ENCODE measurements at places on chromosomes 11 and 22.

- no peak for DNase-seq
Measured at GRCh38 chr22:36182857-36183256, 18.8 kb downstream of the APOL4 start.

DNA sequence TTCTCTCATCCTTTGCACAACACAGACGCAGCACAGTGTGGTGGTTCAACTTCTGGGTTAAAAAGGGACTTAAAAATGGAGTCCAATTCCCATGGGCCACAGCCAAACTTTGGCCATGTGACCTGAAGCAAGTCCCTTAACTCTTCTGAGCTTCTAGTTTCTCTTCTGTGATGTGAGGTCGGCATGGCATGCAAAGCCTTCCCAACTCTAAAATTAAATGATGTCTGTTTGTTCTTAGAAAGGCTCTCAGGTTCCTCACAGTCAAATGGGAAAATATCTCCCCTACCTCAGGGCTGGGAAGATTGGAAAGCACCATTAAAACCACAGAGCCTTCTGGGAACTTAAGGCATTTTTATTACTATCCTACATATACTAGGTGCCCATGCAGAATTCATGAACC is 38.8 kb downstream of the LGR4 start:
- DNase-seq, result no peak

DNA sequence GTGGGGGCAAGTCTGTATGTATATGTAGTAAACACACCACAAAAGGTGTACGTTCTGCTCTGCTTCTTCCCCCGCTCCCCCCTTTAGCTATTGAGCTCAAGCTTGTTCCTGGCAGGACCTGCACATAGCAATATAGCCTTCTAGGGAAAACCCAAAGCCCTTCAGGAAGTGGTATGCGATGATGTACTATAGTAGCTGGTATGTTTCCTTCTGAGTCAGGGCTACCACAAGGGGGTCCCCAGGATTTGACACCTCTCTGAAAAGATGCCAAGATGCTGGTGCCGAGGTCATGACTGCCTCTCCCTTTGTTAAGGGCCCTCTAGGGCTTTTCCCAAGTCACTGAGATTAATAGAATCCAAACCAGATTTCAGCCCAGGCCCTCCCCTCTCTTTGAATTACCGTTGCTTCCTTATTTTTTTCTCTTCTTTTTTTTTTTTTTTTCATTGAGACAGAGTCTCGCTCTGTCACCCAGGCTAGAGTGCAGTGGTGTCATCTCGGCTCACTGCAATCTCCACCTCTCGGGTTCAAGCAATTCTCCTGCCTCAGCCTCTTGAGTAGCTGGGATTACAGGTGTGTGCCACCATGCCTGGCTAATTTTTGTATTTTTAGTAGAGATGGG is 268.4 kb downstream of the ETS1 start:
- DNase-seq, result no peak

GRCh38 chr11:44188643-44189042 is 93.2 kb downstream of the EXT2 start:
- no peak for DNase-seq

DNA sequence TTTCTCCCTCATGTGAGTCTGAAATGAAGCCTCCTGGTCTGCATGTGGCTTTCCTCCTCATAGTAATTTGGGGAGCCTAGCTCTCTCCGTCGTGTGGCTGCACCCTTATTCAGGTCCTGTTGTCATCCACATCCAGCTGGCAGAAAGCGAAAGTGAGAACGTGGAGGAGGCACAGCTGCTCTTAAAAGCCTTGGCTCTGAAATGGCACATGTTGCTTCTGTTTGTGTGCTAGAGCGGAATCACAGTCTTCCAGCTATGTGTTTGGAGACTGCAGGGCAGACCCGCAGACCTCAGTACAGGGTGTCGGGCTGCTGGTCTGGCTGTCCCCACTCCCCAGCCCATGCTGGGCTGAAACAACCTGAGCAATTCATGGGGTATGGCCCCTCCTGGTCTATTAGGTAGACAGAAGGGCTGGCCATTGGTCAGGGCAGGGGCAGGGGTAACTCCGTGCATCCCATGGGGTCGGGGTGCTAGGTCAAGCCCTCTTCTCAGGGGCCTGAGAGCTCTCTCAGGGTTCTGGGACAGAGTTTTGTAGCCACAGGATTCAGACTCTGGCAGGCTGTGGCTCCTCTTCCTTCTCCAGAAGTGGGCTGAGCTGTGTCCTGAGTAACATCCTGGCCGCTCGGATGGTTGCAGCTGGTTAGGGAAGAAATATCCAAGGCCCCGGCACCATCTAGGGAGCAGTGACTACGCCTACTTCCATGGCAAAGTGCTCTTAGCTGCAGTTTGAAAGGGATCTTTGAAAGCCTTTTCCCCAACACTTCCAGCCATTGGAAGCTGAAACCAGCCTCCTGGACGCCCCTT is 50.6 kb downstream of the C11orf96 start:
- DNase-seq, result no peak

DNA sequence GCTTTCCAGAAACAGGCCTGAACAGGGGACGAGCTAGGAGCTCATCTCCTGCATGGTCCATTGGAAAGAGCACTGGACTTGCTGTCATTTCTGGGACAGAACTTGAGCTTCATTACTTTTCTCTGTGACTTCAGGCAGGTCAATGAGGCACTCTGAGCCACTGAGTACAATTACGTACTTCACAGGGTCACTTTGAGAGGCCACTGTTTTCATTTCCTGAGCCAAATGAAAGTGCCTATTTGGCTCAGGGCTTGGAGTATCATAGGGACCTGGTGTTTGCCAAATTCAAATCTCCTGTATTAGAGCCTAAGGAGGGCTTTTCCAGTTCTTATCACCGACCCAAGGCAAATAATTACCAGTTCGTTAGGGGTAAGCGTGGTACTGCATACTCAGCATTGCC is 319.3 kb downstream of the CADM1 start:
- no peak for DNase-seq

DNA sequence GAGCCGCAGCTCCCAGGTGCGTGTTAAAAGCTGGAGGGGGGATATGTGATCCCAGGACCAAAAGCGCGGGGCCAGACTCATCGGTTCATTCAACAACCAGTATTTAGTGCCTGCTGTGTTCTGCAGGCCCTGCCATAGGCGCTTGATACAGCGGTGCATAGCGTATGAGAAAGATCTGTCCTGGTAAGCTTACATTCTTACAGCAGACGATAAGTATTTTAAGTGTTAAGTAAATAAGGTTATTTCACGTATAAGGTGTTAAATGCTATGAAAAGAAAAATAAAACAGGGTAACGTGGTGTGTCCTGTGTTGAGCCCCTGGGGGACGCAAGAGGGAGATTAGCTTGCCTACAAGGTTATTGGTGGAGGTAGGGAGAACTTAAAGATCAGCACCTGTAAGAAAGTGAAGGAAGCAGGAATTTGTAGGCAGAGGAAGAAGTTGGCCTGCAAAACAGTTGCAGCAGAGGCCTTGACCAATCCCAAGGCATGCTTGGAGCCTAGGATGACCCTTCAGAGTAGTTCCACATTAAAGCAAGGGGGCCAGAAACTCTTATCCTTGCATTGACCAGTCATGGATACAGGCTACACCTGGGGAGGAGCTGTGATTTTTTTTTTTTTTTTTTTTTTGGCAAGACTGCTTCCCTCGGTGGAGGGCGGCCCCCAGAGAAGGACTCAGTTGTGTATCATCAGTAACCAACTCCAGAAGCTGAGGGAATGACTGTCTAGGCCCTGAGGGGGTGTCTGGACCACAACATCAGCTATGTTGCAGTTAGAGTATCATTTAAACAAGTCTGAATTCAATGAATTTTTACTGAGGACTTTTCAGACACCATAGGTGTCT is 487 bp upstream of the LIPT2 start:
- peak; percentile 22 for DNase-seq
